T-helper 2 cell (primary cell): ENCODE measurements at places on chromosomes 3 and 15.
A peak's percentile ranks its signal among the peaks of the same experiment; 100 is the strongest.

DNA sequence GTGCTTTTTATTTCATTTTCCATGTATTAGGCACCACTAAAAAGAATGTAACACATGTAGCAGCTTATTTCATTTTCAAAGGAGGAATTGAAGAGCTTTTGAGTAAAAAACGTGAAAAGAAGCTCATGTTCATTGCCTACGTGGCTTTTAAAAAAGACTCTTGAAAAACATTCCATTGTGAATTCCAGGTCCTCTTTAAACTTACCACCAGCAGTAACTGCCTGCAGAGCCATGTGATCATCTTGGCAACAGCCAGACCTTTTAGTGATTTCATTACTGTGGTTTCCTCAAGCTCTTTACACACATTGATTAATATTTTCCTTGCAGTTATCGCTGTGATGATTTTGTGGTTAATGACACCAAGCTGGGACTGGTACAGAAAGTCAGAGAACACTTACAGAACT is 43.8 kb upstream of the FBXL22 start:
- DNase-seq, result no peak

DNA sequence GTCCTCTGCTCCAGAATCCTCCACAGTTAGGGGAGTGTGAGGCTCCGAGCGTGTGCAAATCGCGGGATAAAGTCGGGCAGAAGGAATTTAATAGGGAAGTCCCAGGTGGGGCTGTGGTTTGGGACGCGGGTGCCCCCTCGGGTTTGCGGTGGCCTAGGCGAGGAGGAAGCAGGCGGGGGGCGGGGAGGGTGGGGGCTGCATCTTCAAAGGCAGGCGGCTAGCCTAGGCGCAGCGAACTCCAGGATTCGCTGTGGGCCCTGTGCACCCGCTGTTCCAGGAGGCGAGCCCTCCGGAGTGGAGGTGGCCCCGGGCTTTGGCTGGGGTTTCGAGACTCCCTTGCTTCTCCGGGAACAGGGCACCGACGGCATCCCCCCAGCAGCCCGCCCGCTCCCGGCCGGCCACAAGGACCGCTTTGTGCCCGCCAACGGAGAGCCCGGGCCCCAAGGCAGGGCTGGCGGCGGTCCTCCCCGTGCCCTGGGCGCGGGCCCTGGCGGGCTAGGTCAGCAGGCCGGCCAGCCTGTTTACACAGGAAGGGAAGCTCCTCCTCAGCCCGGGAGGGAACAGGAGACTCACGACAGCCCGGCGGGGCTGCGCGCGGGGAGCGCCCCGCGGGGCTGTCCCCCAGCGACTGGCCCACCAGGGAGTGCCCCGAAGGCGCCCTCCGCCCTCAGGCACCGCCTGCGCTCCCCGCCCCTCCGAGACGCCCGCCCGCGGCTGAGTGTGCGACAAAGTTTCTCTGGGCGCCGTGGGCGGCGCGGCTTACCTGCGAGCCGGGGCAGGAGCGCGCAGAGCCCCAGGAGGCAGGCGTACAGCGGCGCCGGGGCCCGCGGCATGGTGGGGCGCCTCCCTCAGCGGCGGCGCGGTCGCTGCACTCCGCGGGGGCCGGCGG is 753 bp downstream of the ITGB5 start:
- DNase-seq, result no peak

GRCh38 chr3:113736548-113737089 is 9.4 kb downstream of the NAA50 start:
- DNase-seq, result peak; percentile 49

- DNase-seq, result no peak
Measured at GRCh38 chr15:75161106-75161916, 40.4 kb upstream of the C15orf39 start.

GRCh38 chr3:71398157-71398836 is 185.2 kb downstream of the FOXP1 start:
- DNase-seq, result no peak

- no peak for DNase-seq
Measured at GRCh38 chr15:68353421-68354135, 76.0 kb downstream of the FEM1B start.

GRCh38 chr15:101188637-101189408 is 63.0 kb downstream of the CHSY1 start:
- DNase-seq, result peak; percentile 74

GRCh38 chr3:45054196-45054857 is 28.2 kb downstream of the CLEC3B start:
- DNase-seq, result no peak

DNA sequence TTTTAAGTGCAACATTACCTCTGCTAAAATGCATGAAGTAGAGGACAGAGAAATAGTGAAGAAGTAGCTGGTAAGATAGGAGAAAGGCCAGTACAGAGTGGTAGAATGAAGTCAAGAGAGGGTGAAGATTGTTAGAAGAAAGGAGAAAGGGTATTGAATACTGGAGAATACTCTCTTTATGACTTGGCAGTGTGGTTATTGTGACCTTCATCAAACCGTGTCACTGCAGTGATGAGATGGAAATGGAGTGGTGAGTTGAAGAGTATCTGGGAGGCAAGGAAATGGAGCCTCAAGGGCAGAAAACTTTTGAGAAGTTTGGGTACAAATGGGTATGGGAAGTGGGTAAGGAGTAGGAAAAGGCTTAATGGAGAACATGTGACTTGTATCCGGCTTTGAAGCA is 24.7 kb downstream of the MINDY2 start:
- no peak for DNase-seq

GRCh38 chr15:47787875-47788274 is 70.6 kb downstream of the SEMA6D start:
- DNase-seq, result no peak
